Gastroesophageal sphincter (tissue), 4 donors: ENCODE measurements at places on chromosomes 11 and 22. TPM values are rescaled to one million over a fixed set of nuclear protein-coding genes. Genes with fewer than 3 reads are reported as not detected.

VSIG10L2 gene
- total RNA-seq, result not detected

MYRF gene
- 0.78 TPM for total RNA-seq

RIMBP3C gene
- 0.16 TPM for total RNA-seq

FGF19 gene
- total RNA-seq, result not detected

CEP126 gene
- total RNA-seq, result 4.3 TPM

E2F8 gene
- total RNA-seq, result not detected

IL18 gene
- total RNA-seq, result 16.9 TPM

TSGA10IP gene
- not detected for total RNA-seq

ADSL gene
- 101 TPM for total RNA-seq

SLC22A25 gene
- total RNA-seq, result not detected

INSC gene
- total RNA-seq, result 11.4 TPM

IGSF22 gene
- 0.13 TPM for total RNA-seq
